Endodermal cell (in vitro differentiated cells): ENCODE measurements at places on chromosomes 16 and 17. TPM values are rescaled to one million over a fixed set of nuclear protein-coding genes. Genes with fewer than 3 reads are reported as not detected.

DNA sequence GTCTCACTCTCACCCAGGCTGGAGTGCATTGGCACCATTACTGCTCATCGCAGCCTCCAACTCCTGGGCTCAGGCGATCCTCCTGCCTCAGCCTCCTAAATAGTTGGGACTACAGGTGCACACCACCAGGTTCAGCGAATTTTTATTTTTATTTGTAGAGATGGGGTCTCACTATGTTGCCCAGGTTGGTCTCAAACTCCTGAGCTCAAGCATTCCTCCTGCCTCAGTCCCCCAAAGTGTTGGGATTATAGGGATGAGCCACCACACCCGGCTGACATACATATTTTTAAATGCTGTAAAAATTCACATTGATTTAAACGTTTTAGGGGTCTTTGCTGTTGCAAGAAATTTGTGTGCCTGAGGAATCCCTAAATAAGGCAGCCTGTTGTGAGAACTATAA is 24.8 kb upstream of the SEC14L1 start:
- no peak for DNase-seq

- DNase-seq = no peak
Measured at GRCh38 chr16:81469710-81470535, 25.3 kb downstream of the CMIP start.

DNA sequence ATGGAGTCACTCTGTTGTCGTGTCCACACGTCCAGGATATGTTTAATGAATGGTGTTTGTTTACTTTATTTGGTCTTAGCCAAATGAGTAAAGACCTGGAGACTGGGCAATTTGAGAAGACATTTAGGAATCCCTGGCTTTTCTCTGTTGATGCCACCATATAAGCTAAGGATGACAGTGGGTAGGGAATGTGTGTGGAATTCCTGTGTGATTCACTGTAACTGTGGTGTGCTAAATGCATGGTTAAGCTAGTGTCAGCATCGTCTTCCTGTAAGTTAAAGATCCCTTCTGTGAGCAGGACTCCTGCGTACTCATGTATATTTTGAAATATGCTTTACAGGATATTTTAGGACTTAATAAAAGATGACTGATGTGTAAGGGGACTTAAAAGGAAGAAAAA is 26.4 kb downstream of the GOSR1 start:
- DNase-seq = no peak

GRCh38 chr17:77326636-77327035 is 185.9 kb downstream of the SEC14L1 start:
- peak; percentile 36 for DNase-seq

The DOC2B gene
- 1.5 to 2.6 TPM (median 2.1 TPM) in 3 replicates for total RNA-seq

The ZFPM1 gene
- total RNA-seq = 14.5 and 18.1 TPM in 2 replicates
